ENCODE measurements at places on chromosomes 4 and X. TPM values are rescaled to one million over a fixed set of nuclear protein-coding genes. Genes with fewer than 3 reads are reported as not detected.

DNA sequence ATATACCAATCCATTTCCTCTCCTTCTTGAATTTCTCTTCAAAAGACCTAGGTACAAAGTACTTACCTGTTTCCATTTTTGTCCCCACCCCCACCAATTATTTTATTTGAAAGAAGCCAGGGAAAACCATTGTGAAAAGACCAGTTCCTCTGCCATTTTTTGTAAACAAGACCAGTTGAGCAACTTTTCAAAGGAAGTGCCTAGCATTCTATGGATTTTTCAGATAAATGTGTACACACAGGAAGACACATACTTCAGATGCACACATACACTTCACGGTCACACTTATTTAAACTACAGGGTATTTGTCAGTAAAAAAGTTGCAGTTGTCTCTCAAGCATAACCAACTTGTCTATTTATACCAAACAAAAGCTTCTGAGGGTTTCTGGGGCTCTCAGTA, 587.2 kb upstream of the KLHL4 start:
- no peak for DNase-seq

The TRIML1 gene
- 0.97 TPM for total RNA-seq

The CYSLTR1 gene
- total RNA-seq: 0.13 TPM

DNA sequence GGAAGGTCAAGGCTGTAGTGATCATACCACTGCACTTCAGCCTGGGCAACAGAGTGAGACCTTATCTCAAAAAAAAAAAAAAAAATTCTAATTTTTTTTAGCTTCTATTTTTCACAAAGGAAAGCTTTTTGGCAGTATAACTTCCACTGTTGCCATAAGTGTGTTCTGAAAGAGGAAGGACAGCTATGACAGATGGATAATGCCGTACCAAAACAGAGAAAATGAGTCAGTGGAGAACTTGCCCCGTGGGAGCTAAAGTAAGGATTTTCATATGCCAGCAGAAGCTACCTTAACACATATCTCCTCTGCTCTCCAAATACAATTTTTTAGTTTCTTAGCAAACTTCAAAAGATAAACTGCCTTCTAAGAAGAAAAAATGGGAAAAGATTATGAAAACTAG, 43.7 kb downstream of the RPS3A start:
- no peak for DNase-seq

DNA sequence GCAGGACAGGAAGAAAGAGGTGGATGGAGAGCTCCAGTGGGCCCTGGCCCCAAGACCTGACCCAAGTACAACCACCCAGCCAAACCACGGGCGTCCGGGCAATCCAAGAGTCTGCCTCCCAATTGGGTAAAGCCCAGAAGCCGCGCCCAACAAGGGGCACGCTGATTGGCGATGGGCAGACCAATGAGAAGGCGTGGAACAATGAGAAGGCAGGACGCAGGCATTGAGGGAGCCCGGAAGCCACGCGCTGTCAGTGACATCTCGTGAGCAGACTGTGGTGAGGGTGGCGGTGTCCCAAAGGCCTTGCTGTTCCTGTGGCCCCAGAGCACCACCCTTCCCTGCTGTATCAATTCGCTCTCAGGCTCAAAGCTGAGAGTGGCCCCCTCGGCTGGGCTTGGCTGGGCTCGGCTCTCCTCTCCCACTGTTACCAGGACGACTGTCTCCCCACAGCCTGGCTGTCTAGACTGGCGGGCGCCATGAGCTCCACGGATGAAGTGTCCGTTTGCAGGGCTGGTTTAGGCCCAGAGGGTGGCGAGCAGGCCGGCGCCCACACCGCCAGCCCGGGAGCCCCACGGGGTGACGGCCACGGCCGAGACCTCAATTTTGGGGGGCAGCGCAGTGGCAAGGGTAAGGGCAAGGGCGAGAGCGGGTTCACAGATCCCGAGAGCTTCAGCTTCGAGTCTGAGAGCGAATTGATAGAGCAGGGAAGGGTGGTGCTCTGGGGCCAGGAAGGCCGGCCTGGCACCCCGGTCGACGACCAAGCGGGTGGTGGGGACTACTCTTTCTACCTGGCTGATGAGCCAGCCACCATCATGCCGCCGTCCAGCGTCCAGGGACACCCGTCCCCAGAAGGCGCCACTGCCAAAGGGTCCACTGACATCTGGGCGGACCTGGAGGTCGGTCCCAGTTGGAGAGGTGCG, at the start of gene LOC101059915:
TSS of gene LOC101059915 (plus strand) at position 219 of the 920 bp plus-strand sequence.
- DNase-seq: no peak

- no peak for DNase-seq
Measured at GRCh38 chrX:154489182-154489581, 1.2 kb downstream of the SLC10A3 start.

The MPP1 gene
- 11.3 TPM for total RNA-seq

The SRPK3 gene
- 0.18 TPM for total RNA-seq

GRCh38 chr4:108651014-108651791, 804 bp downstream of the OSTC start:
- DNase-seq: no peak

The CD99L2 gene
- 30.1 TPM for total RNA-seq

DNA sequence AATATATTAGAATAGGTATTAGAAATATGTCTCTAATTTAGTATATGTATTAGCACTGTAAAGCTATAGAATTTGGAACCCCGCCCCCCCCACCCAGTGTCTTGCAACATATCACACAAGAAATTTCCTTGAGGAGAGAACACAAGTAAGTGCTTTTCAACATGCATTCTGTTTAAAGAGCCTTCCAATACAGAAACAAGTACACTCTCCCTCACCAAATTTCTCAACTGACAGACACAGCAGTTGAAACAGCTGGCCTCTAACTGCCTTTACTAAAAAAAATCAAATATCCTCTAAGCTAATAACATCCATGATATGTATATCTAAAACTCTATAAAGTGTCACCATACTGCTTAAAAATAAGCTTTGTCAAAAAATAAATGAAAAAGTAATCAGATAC, 12.4 kb downstream of the CAMK2D start:
- DNase-seq: no peak

DNA sequence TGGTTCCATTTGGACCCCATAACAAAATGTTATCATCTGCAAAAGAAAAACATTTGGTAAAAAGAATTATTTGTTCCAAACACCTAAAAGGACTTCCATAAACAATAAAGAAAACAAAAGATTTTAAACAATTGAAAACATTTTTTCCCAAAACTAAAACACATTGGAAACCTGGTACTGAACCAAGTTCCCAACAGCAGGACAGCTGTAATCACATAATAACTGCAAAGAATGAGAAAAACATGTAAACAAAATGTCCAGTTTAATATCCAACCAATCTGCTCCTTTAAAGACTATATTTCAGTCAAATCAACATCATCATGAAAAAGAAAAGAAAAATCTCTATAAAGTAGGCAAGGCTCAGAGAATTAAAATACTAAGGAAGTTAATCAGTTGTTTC, 36.3 kb downstream of the PRDM5 start:
- DNase-seq: no peak

The STBD1 gene
- 1.8 TPM for total RNA-seq

DNA sequence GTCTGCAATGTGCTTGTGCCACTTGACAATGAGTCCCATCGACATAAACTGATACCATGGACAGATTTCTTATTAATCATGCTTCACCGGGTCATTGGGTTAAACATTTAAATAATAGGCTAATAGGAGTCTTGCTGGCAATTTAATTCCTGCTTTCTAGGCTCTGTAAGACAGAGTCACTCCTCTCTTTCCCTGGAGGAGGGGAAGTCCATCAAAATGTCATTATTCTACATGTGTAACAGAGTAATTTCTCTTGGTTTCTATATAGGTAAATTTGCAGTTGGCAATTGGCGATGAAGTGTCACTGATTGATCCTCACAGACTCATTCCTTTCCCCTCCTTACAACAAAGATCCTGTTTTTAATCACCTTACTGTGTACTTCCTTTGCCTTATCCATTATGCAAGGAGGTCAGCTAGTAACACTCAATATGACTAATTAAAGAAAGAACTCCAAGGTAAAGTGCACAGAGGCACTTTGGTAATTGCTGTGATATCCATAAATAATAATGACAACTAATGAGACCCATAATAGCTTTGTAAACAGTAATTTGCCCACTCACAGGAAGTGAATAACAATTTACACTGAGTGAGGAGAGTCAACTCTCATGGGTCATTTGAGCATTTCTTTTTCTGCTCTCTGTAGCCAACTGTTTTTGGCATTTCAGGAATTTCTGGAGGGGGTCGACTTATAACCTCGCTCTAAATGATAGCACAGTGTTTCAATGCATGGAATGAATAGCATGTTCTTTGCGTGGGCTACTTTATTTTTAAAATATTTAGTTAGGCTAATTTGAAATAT, 184.0 kb downstream of the UGT8 start:
- no peak for DNase-seq

GRCh38 chr4:84690481-84690880, 107.6 kb downstream of the CDS1 start:
- no peak for DNase-seq

DNA sequence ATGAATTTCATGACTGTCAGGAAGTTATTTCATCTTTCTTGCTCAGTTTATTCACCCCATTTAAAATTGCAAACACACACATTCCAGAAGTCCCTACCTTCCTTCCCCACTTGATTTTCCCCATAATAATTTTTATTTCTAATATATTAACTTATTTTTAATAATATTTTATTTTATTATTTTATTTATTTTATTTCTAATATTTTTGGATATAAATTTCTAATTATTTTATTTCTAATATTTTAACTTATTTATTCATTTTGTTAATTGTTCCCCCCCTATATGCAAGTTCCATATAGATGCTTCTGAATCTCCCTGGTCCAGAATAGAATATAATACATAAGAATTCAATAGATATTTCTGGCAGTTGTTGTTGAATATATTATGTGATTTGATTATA, 293.7 kb upstream of the CPEB2 start:
- DNase-seq: no peak

- DNase-seq: no peak
Measured at GRCh38 chr4:83920375-83920774, 384.5 kb downstream of the GPAT3 start.

DNA sequence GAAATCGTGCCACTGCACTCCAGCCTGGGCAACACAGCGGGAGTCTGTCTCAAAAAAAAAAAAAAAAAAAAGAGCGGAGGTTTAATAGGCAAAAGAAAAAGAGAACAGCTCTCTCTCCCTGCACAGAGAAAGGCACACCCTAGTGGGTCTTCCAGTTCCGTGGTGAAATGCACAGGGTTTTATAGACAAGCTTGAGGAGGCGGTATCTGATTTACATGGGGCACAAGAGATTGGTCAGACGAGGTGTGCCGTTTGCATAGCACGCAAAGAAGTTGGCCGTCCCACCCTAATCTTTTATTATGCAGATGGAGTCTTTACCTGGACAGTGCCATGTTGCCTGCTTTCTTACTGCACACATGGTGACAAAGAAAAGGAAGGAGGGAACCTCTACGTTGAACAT, 33.5 kb upstream of the REST start:
- no peak for DNase-seq

DNA sequence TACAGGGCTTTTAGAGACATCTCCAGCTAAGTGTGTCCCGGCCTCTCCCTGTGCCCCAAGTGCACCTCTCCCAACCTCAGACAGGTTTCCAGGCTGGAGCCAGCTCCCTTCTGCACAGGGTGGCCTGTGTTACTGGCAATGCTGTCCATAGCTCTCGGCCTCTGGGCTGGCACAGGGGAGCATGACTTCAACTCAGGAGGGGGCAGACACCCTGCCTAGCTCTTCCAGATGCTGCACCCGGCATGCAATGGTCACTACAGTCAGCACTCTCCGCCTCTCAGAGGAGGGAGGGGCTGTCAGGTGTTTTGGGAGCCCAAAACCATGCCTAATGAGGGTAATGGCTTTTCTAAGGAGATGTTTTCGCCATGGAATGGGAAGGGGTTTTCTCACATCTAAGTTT, 2.4 kb upstream of the IRAK1 start:
- DNase-seq: no peak

- no peak for DNase-seq
Measured at GRCh38 chr4:171896426-171896825, 83.2 kb downstream of the GALNTL6 start.

DNA sequence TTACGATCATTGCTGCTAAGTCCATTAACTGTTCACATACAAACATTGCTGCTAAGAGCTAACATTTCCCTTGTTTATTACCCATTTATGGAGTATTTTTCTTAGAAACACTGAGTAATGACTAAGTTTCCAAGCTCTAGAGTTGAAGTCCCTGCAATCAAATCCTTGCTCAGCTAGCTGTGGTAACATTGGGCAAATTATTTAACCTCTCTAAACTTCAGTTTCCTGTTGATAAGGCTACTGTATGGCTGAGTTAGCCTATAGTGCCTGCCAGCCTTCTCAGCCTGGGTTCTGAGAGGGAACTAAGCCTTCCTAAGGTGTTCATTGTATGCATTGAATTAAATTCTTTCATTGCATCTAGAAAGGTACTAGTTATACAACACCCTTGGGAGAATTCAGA, 15.2 kb upstream of the SCOC start:
- no peak for DNase-seq

The NAP1L3 gene
- total RNA-seq: 18.3 TPM

- DNase-seq: no peak
Measured at GRCh38 chr4:146930673-146931072, 15.0 kb downstream of the TTC29 start.

DNA sequence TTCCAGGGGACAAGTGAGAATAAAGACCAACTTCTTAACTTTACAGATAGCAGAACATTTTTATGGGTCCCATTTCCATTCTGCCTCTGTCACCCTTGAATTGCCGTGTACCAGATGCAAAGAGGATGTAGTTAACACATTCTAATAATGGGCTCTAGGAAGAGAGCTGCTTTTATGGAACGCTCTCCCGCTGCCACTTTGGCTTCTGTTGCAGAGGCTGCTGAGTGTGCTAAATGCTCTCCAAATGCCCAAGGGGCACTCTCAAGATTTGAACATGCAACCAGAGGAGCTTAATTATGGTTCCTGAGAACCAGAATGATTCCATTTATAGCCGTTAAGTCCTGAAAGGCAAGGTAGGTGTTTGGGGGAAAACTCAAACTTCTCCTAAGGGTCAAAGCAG, 28.1 kb upstream of the GPC3 start:
- no peak for DNase-seq

The PPP2R2C gene
- 1.7 TPM for total RNA-seq

The CXCL8 gene
- not detected for total RNA-seq

The HAND2 gene
- 1.5 TPM for total RNA-seq

The ENPP6 gene
- total RNA-seq: 0.41 TPM

The HMX1 gene
- total RNA-seq: not detected

The UGT2B11 gene
- total RNA-seq: not detected

The MEPE gene
- total RNA-seq: not detected
